Cerebellar nuclear complex (tissue), 1 donor: ENCODE measurements at places on chromosomes 13 and 19.

DNA sequence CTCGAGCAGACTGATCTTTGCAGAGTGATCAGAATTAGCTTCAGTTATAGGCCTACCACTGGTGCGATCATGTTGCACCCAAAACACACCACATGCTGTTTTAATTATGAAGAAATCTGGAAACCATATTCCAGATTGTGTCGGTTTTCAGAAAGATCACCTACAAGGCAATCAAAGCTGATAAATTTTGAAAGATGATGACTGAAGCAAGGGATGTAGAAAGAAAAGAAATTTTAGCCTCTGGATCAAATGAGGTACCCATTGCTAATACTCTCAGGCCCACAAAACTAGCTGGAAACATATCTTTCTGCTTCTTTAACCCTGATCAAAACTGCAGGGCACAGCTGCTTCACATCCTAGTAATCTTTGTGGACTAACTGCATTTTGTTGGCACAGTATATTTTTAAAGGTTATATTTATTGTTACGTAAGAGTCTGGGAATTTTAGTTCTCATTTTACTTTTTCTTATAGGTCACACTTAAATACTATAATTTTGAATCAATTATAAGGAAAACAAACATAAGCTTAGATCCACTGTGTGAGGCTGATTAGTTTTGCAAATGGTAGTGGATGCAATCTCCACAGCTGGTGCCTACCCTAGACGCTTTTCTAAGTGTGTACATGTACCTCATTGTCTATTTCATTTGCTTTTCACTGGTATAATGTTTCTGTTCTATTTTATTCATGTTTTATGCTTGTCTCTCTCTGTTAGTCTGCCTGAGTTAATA lies 150.9 kb downstream of the RGCC start:
- DNase-seq: no peak

GRCh38 chr19:44948763-44949374 lies 3.0 kb downstream of the APOC2 start:
- no peak for DNase-seq

DNA sequence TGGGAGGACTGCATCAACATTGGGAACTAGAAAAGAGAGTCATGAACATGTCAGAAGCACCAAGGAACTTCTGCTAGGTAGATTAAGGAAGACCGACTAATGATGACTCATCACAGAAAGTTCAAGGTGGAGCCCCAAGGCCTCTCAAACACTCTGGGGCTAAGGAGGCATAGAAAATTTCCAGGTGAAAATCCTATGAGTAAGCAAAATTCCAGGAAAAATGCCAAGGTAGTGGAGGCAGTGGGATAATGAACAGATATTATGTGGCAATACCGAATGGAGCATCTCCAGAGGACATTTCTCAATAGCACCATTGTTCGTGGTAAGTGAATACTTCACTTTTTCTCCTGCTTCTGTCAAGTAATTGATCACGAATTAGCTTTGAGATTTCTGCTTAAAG lies 336.5 kb downstream of the MZT1 start:
- no peak for DNase-seq

DNA sequence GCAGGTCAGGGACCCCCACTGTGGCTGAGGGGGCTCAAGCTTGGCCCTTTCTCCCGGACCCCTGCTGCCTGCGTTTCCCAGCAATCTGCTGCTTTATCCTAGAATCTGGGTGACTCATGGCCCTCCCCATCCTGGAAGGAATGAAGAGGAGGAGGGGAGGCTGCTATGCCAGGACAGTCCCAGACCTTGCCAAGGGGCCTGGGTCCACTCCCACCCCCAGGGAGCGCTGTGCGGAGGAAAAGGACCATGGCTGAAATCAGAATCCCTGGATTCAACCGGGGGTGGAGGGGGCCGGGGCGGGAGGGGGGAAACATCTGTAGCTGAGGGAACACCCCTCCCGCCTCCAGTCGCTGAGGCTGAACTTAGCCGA lies 20.5 kb downstream of the ZNF114 start:
- DNase-seq: no peak

GRCh38 chr19:660793-661426 lies 2.1 kb downstream of the RNF126 start:
- DNase-seq: no peak

GRCh38 chr19:21750586-21751128 lies 16.7 kb downstream of the ZNF100 start:
- DNase-seq: no peak

DNA sequence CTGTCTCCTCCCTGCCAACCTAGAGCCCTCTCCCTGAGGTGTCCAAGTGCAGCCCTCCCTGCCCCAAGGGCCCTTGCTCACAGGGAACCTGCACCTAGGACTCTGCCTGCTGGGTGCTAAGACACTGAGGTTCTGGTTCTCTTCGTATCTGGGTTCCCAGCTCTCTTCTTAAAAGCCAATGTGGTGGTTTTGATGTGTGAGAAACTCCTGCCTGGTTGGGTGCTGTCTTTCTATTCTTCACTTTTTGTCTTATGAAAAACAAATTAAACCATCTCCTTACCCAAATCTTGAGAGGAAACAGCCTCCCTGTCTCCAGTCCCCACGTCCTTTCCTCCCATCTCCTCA lies 4.3 kb upstream of the KMT2B start:
- DNase-seq: no peak

DNA sequence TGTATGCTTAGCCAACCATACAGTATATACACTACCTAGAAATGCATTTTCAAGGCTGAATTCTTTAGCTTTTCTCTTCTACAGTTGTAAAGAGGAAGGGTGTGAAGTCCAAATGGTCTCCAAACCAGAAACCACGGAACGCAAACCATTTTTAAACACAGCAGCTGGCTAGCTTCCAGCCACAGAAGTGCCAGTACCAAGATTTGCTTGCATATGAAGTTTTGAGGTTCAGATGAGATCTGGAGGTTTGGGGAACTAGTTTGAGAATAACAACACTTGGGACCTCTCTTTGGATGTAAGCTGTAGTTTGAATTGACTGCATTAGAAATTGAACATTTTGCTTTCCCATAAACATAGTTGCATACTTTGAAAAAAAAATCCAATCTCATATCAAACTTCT lies 1243.5 kb downstream of the EFNB2 start:
- no peak for DNase-seq

DNA sequence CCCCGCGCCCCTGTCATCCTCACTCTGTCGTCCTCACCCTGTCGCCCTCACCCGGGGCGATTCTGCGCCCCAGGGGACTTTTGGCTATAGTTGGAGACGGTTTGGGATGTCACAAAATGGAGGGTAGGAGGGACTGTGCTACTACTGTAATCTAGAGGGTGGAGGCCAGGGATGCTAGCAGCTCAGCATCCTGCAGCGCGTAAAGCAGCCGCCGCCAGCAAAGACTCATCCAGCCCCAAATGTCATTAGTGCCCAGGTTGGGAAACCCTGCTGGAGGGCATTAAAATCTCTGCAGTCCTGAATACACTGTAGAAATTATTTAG lies 362 bp downstream of the ZNF557 start:
- DNase-seq: no peak

DNA sequence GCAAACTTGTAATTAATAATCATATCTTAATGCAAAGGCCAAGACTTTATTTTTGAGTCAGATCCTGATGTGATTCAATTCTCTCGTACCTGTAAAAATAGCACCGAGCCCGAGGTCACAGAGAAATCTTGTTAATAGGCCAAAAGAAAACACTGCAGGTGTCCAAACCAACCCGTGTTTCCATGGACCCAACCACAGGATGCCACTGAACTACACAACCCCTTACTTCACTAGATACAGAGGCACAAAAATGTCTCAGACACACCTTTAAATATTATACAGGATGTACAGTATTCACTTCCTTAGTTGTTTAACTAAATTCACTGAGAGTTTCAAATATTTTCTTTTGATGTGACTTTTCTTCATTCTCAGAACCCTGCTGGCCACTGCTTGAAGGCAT lies 530.9 kb downstream of the MYO16 start:
- DNase-seq: no peak

DNA sequence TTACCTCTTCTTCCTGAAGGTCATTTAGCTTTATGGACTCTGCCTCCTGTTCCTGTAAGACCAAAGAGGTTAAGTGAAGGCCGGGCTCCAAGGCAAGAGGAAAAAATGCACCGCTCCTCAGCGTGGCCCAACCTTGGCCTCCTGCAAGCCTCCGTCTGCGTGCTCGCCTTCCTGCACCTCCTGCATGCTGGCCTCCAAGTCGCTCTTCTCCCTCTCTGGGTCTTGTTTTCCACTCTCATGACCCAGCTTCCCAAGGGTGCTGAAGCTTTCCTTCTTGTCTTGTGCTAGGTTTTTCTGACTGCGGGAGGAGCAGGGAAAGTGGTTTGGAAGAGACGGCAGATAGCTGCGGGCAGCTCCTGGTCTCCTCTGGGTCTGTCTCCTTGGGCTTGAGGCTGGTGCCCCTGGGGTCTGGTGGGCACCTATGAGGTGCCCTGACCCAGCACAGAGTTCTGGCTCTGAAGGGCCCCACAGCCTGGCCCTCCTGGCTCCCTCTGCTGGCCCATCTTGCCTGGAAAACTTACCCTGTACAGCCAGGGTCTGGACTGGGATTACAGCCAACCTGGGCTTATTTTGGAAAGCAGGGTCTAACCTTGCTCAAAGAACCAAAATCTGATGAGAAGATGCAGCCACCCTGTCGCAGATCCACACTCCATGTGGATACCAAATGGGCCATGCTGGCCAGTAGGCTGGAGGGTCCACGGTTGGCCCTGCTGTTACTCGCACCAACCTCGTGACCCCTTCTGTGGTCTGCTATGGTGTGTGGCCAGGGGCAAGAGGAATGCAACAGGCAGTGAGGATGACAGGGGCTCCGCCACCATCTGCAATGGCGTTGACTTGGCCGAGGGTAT lies 5.2 kb downstream of the C13orf46 start:
- DNase-seq: no peak

- DNase-seq: no peak
These were observed 42.4 kb upstream of the ZNF737 start for GRCh38 chr19:20607943-20608342.

DNA sequence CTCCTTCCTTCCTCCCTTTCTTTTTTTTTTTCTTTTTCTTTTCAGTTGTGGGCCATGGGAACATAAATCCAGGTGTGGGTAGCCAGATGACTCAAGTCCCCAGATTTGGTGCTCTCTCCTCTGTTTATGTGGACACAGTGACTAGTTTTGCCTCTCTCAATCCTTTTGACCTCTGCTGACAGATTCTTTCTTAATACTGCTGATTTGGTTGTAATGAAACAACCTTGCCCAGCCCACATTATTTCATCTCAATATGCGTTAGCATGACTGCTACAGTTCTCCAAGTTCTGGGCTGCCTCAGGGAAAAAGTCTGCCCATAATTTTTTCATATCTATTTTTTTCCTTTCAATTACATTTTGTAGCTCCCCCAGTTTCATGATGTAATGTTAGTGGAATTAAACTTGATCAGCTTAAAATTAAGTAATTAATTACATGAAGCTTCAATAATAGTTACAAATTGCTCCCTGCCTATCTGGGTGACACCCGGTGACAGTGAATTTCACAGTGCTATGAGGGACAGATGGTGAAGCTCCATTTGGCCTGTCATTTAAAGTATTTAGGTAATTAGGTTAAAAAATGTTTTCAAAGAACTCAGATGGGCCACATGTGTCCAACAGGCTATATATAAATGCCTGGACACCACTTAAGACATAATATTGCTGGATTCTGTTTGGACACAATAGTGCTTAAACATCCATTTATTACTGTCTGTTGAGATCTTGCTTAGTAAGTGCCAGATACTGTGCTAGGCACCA lies 118.8 kb upstream of the FRY start:
- DNase-seq: no peak

DNA sequence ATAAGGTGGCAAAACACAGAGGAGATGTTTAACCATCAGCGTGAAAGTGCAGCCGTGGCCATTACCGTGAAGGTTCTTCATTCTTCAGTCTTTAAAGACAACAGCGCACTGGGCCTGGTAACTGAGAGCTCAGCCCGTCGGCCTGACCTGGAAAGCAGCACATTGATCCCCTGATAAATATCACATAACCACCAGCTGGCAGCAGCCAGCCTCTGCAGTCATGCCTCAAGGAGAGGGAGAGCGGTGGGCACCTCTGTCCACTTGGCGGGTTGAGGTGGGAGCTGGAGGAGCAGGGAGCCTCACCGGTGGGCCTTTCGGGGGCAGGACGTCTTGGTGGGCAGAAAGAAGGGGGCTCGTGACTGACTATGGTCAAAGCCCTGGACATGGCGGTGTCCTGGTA lies 58.1 kb downstream of the MCF2L start:
- DNase-seq: no peak

DNA sequence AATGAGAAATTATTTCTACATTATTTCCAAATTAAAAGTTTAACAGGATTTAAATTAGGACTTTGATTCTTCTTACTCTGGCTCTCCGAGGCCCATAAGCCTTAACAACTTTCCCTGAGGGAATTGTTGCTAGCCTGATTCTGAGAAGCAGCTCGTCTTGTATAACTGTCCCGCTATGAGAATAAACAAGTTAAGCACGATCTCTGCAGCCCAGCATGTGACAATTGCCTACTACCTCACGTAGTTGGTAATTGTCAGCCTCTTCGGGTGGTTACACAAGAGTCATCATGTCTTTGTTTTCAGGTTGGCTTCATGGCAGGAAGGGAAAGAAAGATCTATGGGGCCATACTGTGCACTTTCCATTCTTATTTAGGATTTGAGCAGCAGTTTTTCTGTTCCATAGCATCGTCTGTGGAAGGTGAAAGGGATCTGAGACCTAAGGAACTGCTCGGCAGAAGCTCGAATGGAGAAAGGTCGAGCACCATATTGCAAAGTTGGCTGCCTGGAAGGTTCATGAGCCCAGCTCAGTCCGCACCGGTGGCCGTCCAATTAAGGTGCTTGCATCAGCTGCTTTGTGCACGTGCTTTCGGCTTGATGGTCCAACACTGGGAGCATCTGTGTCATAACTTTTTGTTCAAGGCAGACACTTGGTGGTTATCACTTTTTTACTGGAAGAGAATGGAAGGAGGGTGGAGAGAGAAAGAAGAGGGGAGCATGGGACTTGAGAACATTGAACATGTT lies 1.8 kb upstream of the STARD13 start:
- no peak for DNase-seq

DNA sequence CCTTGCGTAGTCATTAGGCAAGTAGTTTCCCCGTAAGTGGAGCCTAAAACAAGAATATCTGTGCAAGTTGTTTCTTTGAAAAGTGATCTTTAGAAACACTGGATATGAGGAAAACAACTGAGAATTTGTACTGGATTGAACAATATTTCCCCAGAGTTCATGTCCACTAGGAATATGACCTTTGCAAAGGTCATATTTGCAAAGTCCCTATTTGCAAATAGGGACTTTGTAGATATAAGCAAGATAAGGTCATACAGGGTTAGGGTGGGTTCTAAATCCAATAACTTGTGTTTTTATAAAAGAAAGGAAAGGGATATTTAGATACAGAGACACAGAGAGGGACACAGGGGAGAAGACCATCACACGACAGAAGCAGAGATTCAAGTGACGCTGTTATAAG lies 489.2 kb upstream of the ATXN8OS start:
- no peak for DNase-seq

- no peak for DNase-seq
These were observed 50.2 kb upstream of the KLF2 start for GRCh38 chr19:16274447-16274846.
